Nephron progenitor cell (in vitro differentiated cells): ENCODE measurements at places on chromosomes 11 and 22.
A peak's percentile ranks its signal among the peaks of the same experiment; 100 is the strongest.

- DNase-seq: peak; percentile 61
Measured at GRCh38 chr11:65867284-65868071, 5.1 kb downstream of the EFEMP2 start.

- DNase-seq: no peak
Measured at GRCh38 chr11:130474637-130475400, 26.4 kb downstream of the ADAMTS15 start.

- no peak for DNase-seq
Measured at GRCh38 chr11:32305460-32305859, 129.9 kb downstream of the WT1 start.

DNA sequence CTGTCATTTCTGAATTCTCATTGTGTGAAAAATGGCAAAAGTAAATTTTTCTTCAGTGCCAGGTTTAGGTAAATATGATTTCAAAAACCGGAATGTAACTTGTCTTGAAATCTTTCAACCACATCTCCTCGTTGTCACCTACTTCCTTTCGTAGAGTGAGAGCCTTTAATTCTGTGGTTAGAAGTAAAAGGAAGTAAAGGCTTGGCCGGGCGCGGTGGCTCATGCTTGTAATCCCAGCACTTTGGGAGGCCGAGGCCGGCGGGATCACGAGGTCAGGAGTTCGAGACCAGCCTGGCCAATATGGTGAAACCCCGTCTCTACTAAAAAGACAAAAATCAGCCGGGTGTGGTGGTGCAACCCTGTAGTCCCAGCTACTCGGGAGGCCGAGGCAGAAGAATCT is 29.8 kb downstream of the SGSM3 start:
- DNase-seq: no peak

DNA sequence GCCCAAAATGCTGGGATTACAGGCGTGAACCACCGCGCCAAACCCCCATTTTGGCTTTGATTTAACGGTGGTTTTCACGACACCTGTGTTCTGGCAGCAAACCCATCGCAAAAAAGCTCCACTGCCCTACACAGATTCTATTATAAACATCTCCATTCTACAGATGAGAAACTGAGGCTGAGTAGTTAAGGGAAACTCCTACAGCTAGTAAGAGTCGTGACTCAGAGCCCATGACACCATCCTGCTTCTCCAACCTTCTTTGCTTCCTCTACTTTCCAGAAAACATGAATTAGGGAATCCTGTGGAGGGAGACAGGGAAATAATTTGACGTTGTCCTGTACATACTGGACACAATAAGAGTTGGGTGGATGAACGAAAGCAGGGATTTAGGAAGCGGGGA is 429 bp upstream of the SNX15 start:
- no peak for DNase-seq

DNA sequence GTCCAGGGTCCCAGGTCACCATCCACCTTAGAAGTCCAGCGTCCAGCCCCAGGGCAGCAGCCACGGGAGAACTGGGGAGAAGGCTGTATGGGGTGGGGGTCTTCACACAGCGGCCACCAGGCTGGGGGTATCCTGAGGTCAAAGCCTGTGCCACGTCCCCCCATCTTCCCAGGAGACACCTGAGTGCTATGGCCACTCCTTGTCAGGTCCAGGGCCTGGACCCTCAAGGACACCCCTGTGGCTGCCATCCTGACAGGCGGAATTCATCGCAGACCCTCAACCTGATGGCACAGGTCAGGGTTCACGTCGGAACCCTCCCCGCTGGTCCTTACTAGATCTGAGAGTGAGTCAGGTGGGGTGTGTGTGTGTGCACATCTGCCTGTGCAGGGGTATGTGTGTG is 18.6 kb downstream of the BRSK2 start:
- DNase-seq: no peak

- DNase-seq: peak; percentile 70
Measured at GRCh38 chr22:31313366-31314147, 21.3 kb upstream of the PIK3IP1 start.

GRCh38 chr11:36056160-36056751 is 112.4 kb downstream of the LDLRAD3 start:
- peak; percentile 41 for DNase-seq

- DNase-seq: no peak
Measured at GRCh38 chr11:95764267-95764898, 25.2 kb downstream of the FAM76B start.

DNA sequence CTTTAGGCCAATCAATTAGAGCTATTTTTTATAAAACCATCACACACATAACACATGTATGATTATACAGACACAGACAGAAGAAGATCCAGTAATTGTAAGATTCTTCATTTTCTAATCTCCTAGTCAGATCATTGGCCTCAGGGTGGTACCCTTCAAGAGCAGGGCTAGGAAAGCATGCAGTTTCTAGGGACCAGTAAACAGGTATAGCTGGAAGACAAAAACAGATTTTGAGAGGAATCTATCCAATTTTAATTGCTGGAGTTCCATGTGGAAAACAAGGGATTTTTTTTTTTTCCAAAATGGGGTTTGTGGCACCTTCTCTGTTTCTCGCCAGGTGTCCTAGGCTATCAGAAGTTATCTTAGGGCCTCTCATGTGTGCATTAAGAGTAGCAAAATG is 29.6 kb downstream of the METTL15 start:
- no peak for DNase-seq
